NCI-H2107 (cell line): ENCODE measurements at places on chromosomes 3 and 15.

DNA sequence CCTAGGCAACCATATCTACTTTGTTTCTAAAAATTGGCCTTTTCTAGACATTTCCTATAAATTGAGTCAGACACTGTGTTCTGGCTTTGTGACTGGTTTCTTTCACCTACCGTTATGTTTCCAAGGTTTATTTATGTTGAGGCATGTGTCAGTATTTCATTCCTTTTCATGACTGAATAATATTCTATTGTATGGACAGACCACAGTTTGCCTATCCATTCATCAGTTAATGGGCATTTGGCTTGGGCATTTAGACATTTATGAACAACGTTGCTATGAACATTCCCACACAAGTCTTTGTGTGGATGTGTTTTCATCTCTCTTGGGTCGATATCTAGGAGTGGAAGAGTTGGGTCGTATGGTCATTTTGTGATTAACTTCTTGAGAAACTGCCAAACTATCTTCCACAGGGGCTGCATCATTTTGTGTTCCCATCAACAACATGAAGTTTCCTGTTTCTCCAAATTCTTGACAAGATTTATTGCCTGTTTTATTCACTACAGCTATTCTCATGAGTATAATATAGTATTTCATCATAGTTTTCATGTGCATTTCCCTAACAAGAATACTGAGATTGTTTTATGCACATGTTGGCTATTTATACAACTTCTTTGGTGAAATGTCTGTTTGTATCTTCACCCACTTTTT, 3.5 kb upstream of the EFCC1 start:
- no peak for DNase-seq

GRCh38 chr15:100205549-100206295, 136.1 kb downstream of the ADAMTS17 start:
- no peak for DNase-seq

- DNase-seq = no peak
These were observed 52.1 kb upstream of the TAMM41 start for GRCh38 chr3:11898611-11899325.

DNA sequence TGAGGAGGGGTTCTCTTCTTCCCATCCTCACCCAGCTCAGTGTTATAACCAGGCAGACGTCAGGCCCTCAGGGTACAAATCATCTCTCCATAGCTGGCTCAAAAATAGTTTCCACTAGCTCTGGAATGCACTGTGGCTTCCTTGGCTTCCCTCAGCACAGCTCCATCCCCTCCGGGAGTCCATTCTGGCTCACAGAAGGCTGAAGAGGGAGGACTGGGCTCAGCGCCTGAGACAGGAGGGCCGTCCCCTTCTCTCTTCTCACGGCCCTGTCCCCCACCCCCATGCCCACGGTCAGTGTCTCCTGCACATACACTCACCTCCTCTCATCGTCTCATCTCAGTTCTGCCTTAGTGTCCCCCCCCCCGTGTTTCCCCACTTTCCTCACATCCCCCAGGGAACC, 50.1 kb downstream of the UMPS start:
- no peak for DNase-seq

GRCh38 chr3:58651276-58651675, 15.3 kb downstream of the FAM3D start:
- no peak for DNase-seq

DNA sequence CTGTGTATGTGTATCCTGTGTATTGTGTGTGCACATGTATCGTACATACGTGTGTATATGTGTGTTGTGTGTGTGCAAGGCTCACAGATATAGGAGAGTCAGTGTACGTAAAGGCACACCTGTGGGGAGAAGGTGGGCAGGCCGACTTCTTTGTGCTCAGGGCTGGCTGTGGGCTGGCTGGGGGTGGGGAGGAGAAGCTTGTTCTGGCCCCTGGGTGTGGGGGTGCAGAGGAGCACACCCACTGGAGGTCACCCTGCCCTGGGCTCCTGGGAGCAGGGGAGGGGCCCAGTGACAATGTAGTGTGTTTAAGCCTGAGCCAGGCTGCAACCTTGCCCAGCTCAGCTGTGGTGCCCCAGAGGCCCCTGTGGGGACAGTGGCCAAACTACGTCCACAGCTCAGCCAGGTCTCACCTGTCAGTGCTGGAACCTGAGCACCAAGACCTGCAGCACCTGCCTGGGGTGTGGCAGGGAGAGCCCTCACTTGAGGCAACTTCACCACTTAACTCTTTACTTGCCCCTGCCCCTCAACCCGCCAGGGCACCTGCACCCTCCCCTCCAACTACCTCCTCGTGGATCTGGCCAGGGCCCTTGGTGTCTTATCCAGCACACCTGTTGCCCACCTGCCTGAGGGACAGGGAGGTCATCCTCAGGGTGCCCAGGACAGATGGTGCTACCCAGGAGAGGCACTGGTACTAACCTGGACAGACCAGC, 2.6 kb upstream of the HHATL start:
- DNase-seq = no peak

DNA sequence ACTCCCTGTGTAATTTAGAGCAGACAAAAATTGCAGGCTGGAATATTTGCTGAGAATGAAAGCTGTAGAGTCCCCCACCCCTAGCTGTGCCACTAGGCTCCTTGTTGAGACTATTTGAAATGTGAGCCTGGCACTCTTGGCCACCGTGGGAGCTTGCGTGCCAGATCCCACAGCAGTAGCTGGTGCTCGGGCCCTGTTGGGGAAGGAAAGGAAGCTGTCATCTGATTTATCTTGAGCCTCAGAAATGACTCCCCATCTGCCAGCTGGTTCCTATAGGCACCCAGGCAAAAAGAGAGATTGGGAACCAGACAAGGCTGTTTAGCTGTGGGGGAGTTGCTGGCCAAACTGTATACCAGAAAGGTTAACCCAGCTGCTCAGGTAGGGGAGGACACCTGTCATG, 23.4 kb upstream of the CLEC3B start:
- DNase-seq = no peak

DNA sequence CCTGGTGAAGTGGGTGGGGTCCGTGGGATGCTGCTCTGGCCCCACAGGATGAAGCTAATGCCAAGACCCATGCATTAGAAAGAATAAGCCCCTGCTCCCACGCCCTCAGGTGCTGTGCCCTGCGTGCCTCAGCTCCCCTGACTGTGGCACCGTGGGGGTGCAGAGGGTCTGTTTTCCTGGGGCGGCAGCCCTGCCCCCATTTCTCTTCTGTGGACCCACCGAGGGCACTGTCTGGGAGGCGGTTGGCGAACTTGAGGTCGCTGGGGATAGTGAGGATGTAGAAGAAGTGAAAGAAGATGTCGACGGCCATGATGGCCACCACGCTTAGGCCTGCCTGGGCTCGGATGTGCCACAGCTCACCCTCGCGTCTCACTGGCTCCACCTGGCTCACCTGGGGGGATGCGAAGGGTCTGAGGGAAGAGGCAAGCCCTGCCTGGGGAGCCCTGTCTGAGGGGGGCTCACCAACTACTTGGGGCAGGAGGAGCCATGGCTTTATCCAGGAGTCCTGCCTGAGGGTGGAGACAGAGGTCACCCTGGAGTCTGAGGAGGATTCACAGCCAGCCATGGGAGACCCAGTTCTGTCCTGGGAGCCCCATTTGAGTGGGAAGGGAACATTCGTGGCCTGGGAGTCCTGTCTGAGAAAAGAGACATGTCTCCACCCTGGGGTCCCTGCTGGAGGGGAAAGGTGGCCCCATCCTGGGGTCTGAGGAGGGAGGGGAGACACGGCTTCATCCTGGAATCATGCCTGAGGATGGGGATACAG, 5.1 kb downstream of the HHATL start:
- DNase-seq = no peak

DNA sequence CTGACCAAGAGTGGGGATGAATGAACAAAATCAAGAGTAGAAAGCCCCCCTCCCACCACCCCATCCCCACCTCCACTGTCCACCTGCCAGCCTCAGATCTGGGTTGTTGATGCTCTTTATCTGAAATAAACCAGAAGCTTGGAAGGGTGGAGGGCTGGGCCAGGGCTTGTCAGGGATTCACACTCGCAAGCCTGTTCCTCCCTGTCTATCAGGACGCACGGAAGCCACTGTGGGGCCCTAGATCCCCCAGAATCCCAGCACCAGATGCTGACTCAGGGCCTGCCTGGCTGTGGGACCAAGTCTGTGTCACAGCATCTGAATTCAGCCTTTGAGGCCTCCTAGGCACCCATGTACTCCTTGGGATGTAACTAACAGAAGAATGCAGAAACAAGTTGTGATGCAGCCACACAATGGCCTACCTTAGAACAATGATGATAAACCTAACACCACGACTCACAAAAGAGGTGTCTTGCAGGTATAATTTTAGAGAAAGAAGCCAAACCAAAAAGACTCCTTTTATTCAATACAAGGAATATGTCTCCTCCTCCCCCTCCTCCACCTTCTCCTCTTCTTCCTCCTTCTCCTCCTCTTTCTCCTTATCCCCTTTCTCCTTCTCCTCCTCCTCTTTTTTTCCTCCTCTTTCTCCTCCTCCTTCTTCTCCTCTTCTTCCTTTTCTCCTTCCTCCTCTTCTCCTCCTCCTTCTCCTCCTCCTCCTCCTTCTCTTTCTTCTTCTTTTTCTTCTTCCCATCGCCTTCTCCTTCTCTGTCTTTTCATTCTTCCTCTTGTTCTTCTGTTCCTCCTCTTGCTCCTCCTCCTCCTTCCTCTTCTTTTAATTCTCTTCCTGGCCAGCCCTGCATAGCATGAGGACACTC, 234.7 kb downstream of the PLCL2 start:
- DNase-seq = no peak

DNA sequence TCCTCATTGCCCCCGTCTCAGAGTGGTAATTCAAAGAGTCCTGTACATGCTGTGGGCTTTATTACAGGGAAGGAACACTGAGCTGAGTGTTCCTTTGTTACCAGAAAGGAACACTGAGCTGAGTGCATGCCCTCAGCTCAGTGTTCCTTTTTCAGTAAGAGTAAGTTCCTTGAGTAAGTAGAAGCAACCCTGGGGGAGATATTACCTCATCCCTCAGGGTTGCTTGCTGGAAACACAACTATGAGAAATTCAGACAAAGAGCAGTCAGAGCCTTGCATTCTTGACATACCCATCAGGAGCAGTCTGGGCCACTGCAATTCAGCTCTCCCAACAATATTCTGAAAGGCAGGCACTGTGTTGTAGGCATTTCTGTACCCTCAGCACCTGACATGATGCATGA, 17.0 kb downstream of the CHRM5 start:
- DNase-seq = no peak

DNA sequence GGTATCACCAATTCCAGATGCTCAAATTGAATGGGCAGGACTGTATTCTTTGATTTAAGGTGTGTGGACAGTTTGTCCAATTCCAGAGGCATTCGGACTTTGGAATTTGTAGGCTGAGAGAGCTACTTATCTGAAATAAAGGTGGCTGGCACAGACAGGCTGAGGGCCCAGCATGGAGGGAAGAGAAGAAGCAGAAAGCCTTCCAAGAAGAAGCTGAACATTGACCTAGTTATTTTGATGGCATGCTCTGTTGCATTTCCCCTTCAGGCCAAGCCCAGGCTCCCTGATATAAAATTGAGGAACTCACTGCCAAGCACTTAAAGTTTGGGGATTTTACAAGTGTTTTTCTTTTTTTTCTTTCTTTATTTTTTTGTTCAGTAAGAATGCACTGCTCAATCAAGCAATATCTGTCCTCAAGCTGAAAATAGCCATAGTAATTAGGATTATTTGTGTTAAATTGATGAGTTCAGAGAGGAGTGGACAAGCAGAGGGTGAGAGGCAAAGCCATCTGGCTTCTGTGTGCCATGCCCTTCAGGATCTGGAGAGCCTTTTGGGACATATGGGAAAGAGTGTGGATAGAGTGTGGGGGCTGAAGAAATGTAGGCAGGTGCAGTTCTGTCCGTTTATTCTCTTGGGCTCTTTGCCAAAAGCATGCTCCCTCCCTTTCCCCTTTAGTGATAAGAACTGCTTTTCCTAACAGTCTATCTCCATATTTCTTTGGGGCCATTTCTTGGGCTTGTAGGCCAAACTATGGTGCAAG, 148.9 kb downstream of the OXSM start:
- DNase-seq = no peak

DNA sequence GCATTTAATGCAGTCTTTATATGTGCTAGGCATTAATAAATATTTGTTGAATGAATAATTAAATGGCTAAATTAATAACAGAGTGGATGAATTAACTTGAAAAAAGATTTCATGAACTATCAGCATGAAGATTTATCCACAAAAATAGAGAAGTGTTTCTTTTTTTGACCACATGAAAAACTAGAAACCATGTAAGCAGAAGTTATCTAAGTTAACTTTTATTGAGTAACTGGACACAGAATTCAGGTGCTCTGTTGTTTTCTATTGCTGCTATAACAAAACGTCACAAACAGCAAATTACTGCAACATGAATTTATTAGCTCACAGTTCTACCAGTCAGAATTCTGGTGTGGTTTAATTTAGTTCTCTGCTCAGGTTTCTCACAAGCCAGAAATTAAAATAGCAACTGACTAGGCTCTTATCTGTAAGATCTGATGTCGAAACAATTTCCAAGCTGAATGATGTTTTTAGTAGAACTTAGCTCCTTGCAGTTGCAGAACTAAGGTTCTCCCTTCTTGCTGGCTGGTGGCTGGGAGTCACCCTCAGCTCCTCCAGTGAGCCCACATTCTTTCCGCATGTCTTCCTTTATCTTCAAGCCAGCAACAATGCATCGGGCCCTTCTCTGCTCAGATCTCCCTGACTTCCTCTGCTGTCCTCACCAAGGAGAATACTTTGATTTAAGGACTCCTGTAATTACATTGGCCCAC, 810.2 kb upstream of the ALCAM start:
- DNase-seq = no peak

DNA sequence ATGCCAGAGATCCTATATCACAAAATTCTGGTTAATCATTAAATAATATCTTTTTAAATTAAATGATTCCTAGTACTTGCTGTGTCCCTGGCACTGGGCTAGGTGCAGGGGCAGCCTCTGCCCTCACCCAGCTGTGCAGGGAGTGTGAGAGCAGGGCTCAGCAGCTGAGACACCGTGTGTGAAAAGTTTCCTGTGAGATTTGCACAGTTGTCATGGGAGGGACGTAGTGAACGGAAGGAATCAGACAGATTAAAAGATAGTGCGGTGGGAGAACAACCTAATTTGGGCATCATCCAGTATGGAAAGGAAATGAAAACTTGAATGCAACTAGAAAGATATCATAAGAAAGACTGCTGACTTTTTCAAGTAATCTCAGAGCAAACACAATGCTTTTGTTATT, 204.1 kb downstream of the SSR3 start:
- DNase-seq = no peak

DNA sequence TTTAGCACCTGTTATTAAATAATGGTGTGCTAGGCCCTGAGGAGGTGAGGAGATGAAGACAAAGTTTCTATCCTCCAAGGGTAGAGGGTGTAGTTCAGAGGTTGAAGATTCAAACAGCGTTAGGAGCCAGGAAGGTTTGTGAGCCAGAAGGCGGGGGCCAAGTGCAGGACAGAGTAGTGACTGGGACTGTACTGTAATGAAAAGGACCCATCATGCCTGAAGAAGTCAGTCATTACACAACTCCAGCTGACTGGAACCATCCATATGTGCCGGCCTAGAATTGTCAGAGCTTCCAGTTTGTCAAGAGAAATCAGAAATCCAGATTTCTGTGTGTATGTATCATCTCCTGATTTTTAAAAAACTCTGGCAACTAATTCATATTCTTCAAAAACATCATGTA, 54.8 kb downstream of the FILIP1L start:
- no peak for DNase-seq
